ENCODE measurements at places on chromosomes 4 and X. TPM values are rescaled to one million over a fixed set of nuclear protein-coding genes. Genes with fewer than 3 reads are reported as not detected.

The ATP1B4 gene
- total RNA-seq = not detected

The SLITRK2 gene
- not detected for total RNA-seq

DNA sequence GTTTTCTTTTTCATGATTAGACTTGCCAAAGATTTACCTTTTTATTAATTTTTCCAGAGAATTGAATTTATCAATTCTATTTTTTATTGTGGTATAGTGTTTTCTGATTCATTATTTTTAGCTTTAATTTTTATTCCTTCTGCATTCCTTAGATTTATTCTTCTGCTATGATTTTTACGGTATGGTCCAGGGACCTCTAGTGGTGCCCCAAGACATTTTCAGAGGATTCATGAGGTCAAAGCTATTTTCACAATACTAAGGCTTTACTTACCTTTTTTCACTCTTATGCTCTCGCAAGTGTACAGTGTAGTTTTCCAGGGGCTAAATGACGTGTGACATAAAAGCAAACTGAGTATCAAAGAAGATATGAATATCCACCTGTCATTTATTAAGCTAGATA lies 8.0 kb downstream of the RADX start:
- DNase-seq = peak; percentile 2

DNA sequence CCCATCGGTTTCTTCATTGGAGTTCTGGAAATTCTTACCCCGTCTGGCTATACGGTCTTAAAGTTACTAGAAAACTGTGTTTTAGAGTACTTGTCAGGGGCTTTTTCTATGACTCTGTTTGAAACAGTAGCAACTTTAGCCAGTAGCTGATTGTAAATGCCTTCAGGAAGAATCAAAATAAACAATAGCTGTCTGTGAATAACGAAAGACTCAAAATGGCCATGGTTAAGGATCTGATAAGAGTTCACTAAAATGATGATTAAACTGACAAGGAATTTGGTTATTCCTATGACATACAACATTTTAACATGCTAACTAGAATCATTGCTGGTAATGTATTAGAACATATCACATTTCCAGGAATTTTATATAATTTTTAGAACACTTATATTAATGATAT lies 191.0 kb downstream of the EVC2 start:
- no peak for DNase-seq

GRCh38 chr4:176123710-176124407 lies 58.2 kb downstream of the WDR17 start:
- DNase-seq = peak; percentile 27
